NCI-H226 (cell line): ENCODE measurements at places on chromosomes 13 and 19.

- no peak for DNase-seq
These were observed 7.1 kb upstream of the GPR18 start for GRCh38 chr13:99265162-99265800.

DNA sequence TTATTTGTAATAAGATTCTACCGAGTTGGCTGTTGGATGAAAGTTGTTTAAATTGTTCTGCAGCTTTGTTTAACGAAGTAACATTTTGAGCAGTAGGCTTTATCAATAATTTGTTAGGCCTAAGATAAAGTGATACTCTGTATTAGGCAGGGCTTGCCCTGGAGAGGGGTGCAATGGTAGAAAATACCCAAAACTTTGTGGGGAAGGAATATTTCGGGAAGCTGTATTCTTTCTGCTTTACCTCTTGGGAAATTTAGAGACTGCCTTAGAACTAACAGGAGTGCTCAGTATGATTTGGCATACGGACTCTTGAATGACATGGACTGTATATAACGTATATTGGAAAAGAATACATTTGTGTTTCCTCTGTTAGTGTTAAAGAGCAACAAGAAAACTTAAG, 2.5 kb downstream of the PDS5B start:
- no peak for DNase-seq

GRCh38 chr19:41325947-41326706, 16.2 kb downstream of the CCDC97 start:
- no peak for DNase-seq

GRCh38 chr19:16024266-16025107, 51.8 kb upstream of the TPM4 start:
- no peak for DNase-seq

- no peak for DNase-seq
These were observed 5.8 kb downstream of the ZNF444 start for GRCh38 chr19:56146904-56147303.

DNA sequence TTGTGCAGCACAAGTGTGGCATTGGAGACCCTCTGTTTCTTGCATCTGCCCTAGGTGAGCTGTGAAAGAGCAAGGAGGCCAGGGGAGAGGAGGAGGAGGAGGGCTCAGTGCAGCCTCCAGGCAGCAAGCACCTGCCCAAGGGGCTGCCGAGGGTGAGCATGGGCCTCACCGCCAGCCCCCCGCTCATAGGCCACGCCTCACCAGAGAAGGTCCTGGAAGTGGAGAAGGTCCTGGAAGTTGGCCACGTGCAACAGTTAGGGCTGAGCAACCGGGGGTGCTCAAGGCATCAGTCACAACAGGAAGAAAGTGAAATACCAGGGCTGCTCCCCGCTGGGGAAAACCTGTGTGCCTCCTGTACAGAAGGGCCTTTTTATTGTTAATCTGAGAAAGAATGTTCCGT, 168.9 kb downstream of the TEX29 start:
- DNase-seq, result no peak

DNA sequence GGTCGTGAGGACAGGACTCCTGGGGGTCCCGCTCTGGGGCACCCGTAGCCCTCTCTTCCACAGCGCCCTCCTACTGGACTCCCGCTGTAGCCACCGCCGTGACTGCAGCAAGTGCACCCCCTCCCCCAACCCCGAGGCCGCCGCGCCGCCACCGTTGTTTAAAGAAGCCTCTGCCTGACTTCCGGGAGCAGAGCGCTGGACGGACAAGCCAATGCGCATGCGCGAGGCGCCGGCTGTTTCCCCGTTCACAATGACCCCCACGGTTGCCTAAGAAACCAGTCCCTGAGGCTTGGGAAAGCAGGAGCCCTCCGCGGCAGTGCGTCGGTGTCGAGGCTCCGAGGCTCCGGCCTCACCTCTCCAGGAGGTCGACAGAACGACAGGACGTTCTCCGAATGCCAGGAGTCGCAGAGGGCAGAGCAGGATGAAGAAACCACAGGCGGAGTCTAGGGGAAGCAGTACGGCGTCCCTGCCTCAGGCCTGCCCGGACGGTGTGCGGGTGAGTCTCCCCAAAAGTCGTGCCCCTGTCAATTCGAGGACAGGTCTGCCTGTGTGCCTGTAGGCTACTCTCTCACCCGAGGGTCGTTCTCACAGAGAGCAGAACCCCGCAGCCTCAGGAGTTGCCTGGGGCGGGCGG, 70.5 kb upstream of the ZNF420 start:
- no peak for DNase-seq
